ENCODE measurements at places on chromosomes 13 and 19.

DNA sequence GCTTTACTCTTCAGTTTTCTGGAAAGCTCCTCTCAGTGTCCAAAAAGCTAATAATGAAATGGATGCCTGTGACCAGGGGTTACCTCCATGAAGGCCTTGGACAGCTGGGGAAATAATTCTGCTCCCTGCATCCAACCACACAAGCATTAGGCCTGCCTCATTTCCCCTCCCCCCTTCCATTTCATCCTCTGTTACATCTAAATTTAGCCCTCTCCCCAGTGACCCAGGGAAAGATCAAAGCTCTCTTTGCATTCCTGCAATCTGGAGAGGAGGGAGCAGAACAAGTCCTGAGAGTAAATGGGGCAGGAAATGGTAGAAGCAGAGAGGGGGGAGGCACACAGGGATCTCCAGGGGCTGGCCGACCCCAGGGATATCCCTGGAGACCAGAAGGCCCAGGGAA, 452.7 kb downstream of the TSHZ3 start:
- DNase-seq = no peak

- no peak for DNase-seq
Observed at GRCh38 chr13:82458169-82458568, 1424.1 kb downstream of the SLITRK1 start.

GRCh38 chr13:39051157-39051556, 12.9 kb downstream of the NHLRC3 start:
- DNase-seq = no peak

- no peak for DNase-seq
Observed at GRCh38 chr13:21348488-21349120, 110.5 kb downstream of the ZDHHC20 start.

DNA sequence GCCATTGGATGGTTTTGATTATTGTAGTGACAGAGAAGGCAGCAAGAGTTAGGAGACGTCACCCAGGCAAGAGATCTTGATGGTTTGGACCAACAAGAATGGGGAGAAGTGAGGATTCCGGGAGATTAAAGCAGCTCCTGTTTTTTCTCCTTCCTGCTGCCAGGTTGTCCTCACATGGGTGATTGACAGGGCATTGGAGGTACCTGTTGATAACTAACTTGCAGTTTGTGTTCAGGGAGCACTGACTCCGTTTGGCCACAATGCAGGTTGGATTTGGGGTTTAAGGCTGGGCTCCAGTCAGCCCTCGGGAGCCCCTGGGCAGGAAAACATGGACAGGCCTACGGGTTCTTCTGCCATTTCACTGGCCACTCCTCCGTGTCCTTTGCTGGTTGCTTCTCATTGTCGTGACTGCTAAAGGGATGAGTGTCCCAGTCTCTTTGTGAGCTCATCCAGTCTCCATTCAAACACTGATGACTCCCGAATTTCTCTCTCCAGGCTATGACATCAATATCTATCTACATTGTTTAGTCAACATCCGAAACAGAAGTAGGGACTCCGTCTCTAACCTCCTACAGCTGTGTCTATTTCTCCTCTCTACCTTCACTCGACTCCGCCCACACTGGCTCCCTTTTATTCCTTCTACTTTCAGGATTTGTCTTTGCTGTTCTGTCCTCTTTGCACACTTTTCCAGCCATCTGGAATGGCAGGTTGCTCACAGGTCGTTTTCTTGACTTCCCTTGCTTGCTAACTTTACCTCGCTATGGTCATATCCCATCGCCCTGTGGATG, 1.3 kb upstream of the PTOV1 start:
- DNase-seq = no peak

- no peak for DNase-seq
Observed at GRCh38 chr13:24165746-24166145, 5.2 kb downstream of the SPATA13 start.

GRCh38 chr13:99133848-99134247, 66.8 kb upstream of the UBAC2 start:
- DNase-seq = no peak

- no peak for DNase-seq
Observed at GRCh38 chr19:58319241-58319640, 7.6 kb upstream of the ZSCAN22 start.

DNA sequence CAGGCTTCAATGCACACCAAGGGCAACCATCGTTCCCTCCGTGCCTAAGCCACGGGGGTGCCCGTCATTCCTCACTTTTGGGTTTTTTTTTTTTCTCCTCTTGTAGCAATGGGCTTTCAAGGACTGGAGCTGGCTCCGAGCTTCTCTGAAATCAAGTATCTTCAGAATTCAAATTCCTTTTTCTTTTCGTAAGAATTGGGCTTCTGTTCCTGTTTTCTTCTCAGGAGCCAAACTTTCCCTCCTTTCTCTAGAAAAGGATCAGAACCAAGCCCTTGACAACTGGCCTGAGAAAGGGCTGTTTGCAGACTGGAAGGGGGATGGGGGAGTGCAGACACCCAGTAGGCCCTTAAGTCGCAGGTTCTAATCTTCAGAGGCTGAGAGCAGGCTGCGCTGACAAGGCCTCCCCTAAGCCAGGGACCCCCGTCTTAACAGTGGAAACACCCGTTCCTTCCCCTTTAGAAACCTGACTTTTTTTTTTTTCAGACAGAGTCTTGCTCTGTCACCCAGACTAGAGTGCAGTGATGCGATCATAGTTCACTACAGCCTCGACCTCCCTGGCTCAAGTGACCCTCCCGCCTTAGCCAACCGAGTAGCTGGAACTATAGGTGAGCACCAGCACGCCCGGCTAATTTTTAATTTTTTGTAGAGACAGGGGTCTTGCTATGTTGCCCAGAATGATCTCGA, 51.6 kb downstream of the RFX2 start:
- DNase-seq = no peak

- no peak for DNase-seq
Observed at GRCh38 chr13:56317841-56318240, 822.9 kb upstream of the PRR20A start.

DNA sequence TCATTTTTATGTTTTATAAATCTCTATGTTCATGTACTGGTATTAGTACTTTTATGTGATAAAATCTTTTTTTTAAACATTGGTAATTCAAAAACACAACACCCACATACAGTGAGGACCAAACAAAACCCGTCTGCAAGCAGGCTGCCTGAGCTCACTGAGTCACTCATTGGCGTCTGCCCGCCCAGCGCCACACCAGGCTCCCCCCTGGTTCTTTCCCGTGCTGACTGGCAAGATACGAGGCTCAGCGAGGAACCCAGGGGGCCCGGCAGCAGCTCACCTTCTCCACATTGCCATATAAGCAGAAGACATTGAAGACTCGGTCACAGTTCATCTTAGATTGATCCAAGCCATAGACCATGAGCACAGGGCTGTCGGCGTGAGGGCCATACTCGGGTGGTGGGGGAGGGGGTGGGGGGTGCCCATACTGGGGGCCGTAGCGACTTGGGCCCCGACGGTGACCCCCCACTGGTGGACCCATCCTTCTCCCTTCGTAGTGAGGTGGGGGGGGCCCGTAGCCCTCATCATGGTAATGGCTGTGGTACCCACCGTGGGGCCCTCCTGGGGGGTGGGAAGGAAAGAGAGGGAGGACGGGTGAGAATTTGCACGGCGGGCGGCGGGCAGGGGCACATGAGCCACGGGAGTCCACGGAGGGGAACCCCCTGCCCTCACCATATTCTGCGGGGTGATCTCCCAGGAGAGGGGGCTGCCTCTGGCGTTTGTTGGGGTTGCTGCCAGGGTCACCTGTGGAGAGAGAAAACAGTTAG, 8.4 kb upstream of the ECH1 start:
- DNase-seq = no peak

- peak; percentile 74 for DNase-seq
Observed at GRCh38 chr19:15449620-15450527, at the start of gene WIZ. TSS of gene WIZ (minus strand) at chr19:15449956. CDS start at chr19:15448307, 1,649 bp downstream.

GRCh38 chr19:29896802-29897201, 45.2 kb upstream of the URI1 start:
- no peak for DNase-seq

DNA sequence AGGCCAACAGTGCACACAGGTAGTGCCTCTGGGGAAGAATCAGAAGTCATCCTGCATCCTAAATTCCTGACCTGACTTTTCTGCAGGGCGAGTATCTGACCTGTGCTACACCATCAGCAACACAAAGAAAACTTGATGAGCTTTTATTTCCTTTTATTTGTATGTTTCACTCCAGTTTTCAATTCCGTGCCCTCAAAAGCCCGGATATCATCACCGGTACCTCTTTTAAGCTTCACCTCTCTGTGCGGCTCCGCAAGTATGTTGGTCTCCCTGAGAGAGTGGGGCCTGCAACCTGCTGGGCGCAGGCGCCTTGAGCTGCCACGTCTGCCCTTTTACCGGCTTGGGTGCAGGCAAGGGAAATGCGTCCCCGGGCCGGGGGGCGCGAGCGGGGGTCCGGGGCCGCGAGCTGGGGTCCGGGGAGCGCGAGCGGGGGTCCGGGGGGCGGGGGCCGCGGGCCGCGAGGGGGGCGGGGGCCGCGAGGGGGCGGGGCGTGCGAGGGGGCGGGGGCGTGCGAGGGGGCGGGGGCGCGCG, 4.3 kb upstream of the DUXA start:
- peak; percentile 14 for DNase-seq

- no peak for DNase-seq
Observed at GRCh38 chr13:80367473-80367872, 26.5 kb upstream of the SPRY2 start.

DNA sequence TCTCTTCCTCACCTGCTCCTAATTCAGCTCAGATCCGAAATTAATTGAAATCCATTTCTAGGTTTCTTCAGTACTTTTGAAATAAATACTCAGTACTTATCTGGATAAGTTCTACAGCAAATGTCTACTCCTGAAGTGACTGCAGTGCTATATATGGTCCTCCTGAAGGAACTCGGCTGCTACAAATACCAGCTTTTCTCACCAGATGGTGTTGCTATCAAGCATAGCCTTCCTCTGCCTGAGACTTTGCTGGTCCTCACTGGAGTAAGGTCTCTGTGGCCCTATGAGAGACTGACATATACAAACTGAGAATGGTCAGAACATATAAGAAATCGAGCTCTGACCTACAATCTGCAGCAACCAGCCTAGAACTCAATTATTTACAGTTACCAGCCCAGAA, 161.6 kb downstream of the NDFIP2 start:
- no peak for DNase-seq

- DNase-seq = no peak
Observed at GRCh38 chr13:77919921-77920294, 1.3 kb upstream of the EDNRB start.

Measured in stimulated activated effector memory CD8-positive, alpha-beta T cell treated with anti-CD3 and anti-CD28 coated beads, Interleukin-12 subunit alpha, Interleukin-12 subunit beta, amount 100 ng/mL, for 72 hours (primary cell).